Stimulated activated CD4-positive, alpha-beta T cell treated with anti-CD3 and anti-CD28 coated beads, Interleukin-15, amount 100 ng/mL, for 48 hours (primary cell): ENCODE measurements at places on chromosomes 1 and 21.

- DNase-seq: no peak
These were observed 32.6 kb upstream of the EDN2 start for GRCh38 chr1:41517062-41517438.

DNA sequence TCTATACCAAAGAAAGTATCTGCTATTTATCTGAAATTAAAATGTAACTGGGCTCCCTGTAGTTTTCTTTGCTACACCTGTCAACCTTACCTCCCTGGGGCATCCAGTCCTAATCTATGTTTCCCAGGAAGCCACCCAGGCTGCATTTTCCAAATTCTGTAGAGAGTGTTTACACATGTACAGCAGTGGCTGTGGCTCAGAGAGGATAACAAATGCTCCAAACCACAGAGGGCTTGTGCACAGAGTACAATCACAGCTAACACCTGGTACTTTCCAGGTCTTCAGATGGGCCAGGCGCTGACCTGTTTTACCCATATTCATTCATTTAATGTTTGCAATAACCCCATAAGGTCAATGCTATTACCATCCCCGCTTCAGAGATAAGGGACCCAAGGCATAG lies 146.5 kb upstream of the TNR start:
- no peak for DNase-seq

- no peak for DNase-seq
These were observed 30.9 kb downstream of the PADI4 start for GRCh38 chr1:17338706-17339493.

- no peak for DNase-seq
These were observed 114.1 kb downstream of the TNR start for GRCh38 chr1:175629318-175629694.

GRCh38 chr21:36803051-36803645 lies 104.2 kb downstream of the SIM2 start:
- no peak for DNase-seq
